Cardiac muscle cell (in vitro differentiated cells and primary cell): ENCODE measurements at places on chromosomes 2 and 18.
A peak's percentile ranks its signal among the peaks of the same experiment; 100 is the strongest.

DNA sequence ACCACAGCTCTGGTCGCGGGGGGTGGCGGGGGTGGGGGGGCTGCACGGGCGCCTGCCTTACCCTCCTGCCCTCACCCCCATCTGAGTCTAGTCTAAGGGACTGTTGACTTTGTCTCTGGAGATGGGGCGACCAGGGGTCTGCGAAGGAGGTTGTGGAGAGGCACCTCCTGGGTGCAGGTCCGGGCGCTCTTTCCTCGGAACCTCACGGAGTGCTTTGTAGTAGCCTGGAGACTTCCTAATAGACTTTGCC is 141.3 kb downstream of the MEIS1 start:
- no peak for DNase-seq

GRCh38 chr18:74392323-74392722 is 64.8 kb downstream of the DIPK1C start:
- DNase-seq, result no peak

GRCh38 chr18:23609390-23610023 is 23.2 kb upstream of the NPC1 start:
- DNase-seq, result no peak

GRCh38 chr2:180924063-180924462 is 56.3 kb upstream of the UBE2E3 start:
- DNase-seq, result no peak

DNA sequence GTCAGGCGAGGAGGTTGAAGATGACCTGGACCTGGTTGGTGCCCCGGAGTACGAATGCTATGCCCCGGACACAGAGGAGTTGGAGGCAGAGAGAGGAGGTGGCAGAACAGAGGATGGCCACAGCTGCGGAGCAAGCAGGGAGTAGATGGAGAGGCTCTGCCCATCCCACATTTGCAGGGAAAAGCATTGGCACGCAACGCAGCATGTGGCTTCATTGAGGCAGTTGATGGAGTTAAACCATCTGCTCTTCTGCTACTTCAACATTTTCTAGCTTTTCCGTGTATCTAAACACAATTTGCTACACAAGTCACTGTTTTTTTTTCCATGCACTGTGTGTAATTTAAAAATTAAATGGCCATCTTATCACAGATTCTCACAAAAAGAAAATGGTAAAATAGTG is 11.8 kb downstream of the RBFA start:
- no peak for DNase-seq

DNA sequence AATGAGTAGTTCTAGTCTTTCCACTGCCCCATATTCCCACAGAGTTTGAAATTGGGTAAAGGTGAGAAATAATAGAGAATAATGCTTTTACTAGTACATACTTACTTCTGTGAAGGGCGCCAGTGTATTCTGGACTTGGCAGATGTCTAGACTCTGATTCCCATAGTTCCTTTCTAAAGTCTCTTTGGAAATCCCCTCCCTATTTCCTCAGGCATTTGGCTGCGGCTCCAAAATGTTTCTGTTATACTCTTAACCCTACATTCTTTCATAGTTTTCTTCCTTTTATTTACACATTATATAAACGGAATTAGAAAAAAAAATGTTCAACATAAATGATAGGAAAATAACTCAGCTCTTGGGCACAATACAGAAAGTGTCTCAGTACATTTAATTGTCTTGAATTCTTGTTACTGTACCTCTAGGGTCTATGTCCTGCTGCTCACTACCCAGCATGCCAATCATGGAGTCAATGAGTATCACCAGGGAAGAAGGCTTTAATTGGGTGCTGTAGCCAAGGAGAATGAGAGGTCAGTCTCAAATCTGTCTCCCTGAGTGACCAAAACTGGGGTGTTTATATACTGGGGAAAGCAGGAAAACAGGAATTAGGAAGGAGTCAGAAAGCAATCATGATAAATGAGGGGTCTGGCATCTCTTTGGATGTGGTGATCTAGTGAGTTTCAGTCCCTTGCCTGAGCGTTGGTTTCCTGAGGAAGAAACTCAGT is 147.8 kb upstream of the MMADHC start:
- DNase-seq, result no peak

- DNase-seq, result no peak
These were observed 209.2 kb downstream of the ICOS start for GRCh38 chr2:204145791-204146190.

DNA sequence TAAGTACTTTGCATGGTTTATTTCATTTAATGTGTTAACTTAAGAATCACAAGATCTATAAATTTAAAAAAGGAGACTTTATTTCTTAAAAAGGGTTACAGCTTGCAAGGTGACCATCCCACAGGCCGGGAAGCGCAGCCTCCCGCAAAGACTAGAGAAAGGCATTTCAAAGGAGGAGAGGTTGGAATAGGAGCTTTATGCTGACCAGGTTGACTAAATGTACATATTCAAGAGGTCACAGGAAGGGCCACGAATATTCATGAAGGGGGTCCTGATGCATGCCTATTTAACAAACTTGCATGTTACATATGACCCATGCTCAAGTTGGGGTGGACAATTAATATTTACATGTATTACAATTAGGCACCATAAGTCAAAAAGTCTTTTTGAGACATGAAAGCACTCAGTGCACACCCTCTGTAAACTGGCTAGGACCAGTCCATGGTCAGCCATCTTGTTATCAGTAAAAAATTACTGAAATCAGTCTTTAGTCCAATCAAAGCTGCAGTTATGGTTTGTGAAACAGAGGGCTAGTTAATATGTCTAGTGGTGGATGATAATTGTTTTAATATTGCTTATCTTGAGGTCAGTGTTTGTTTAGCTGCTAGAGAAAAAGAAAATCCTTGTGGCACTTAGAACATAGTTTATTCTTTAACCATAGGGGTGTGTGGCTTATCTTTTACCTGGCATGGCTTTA is 169.3 kb downstream of the KCNE4 start:
- DNase-seq, result no peak

GRCh38 chr18:68985172-68985820 is 187.4 kb downstream of the CCDC102B start:
- DNase-seq, result no peak

DNA sequence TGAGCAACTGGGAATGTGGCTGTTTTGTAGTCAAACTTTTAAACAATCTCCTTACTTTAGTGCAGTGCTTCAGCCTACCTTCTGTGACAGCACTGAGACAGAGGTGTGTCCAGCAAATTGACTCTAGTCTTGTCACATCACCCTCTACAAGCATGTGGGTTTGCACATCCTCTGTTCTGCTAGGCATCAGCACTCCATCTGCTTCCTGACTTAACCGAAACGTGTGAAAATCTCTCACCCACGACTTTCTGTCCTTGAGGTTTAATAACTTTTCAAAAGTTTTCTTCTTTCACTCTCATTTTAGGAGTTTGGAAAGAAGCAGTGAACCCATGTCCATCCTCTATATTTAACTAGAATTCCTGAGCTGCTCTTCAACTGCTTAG is 42.6 kb downstream of the TTR start:
- no peak for DNase-seq

DNA sequence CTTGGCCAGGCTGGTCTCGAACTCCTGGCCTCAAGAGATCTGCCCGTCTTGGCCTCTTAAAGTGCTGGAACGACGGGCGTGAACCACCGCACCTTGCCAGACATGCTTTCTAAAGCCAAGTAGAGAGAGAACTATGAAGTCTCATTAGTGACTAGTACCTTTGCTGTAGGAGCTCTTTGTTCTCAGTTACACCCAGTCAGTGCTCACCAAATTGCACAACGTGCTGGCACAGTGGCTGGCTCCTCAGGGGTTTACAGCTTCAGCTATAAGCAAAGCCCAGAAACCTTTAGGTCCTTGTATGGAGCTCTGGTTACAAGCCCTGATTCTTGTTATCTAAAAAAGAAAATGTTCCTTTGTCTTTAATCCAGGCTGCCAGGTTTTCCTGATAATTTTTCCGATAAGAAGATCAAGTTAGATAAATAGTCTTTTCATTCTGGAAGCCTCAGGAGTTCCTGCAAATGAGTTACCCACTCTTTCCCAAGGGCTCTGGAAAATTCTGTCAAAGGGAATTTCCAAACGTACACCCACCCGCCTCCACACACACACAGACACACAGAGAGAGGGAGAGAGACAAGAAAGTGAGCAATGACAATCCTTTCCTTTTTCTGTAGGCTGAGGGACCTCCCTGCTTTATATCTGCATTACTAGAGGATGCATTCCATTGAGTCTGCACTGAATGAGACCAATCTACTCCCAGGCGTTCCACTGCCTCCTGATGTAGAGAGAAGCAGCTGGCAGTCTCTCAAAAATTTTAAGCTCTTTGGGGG is 100.2 kb upstream of the CSRNP3 start:
- peak; percentile 11 for DNase-seq

- DNase-seq, result no peak
These were observed 13.1 kb downstream of the NXPH2 start for GRCh38 chr2:138767101-138767500.

GRCh38 chr2:18301421-18302139 is 258.9 kb downstream of the RDH14 start:
- no peak for DNase-seq

GRCh38 chr2:215793747-215794595 is 219.4 kb downstream of the MREG start:
- DNase-seq, result peak; percentile 97

GRCh38 chr18:10453806-10454680 is at the start of gene APCDD1:
Gene APCDD1, plus strand, starts transcription at chr18:10454635. Its CDS starts 347 bp downstream, at chr18:10454982.
- peak; percentile 80 for DNase-seq

- no peak for DNase-seq
These were observed 103.7 kb downstream of the APOB start for GRCh38 chr2:20939931-20940795.

DNA sequence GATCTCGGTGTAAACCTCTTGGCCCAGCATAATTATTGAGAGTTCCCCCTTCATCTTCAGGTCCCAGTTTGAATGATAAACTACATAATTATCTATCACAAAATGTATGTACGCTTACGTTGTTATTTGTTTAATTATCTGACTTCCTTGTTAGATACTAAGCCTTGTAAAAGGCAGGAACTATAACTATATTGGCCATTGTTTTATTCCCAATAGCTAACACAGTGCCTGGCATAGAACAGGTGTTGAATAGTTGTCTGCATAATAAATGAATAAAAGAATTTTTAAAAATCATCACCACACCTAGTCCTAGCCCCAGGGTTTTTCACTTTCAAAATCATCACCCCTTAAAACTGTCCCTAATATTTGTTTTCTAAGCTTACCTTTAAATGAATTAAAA is 207.9 kb downstream of the MREG start:
- DNase-seq, result no peak

DNA sequence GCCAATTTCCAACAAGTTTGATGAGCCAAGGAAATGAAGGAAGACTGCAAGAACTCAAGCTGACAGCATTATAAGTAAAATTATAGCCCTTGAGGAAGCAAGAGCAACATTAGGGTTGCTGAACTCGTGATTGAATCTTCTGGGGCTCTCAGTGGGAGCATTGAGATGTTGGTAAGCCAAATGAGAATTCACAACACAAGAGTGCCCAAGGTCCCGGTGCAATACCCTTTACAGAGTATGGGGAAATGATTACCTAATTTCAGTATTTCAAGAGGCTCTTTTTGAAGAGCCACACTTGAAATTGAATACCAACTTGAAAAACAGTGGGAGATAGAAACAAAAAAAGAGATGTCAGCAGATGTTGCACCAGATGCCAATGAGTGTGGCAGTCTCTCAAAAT is 554.5 kb downstream of the STK39 start:
- DNase-seq, result no peak

- DNase-seq, result no peak
These were observed 433 bp downstream of the NPC1 start for GRCh38 chr18:23585897-23586248.

GRCh38 chr2:17835516-17835915 is 19.3 kb downstream of the MSGN1 start:
- no peak for DNase-seq

DNA sequence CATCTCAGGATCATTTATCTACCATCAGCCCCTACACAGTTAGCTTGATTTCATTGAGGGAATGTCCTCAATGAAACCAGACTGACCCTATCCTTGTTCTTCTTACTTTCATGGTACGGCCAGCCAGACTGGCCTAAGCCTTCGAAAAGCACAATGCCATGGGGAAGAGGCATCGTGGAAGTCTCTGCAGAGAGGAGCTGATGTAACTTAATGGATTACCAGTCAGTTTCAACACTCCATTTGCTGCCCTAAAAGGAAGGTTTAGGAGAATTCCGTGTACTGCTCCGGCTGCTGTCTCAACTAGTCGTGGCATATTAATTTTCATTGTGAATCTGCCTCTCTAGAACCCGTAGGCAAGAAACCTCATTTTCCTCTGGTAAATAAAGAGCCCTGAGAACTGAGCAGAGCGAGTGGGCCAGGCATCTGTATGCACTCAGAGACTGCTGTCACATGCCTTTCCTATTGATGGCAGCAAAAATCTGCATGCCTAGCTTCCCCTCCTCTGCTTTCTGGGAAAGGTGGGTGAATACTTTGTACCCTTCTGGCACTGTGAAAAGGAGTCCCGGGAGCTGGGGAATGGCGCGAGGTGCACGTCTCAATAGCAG is 184.9 kb downstream of the KLHL29 start:
- DNase-seq, result no peak

DNA sequence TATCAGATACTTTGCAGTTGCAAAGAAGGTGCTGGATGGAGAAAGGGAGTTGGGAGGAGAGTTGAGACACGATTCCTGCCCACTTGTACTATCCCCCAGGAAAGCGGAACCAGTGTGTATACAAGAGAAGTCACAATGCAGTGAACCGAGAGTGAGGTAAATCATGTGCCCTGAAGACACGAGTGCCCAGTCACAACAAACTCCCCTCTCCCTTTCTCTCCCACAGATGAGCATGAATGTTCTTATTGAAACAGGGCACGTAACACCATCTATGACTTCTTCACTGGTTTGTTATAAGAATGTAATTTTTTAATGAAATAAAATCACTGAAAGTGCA is 155.7 kb downstream of the IRS1 start:
- no peak for DNase-seq

GRCh38 chr2:18645315-18645714 is 55.9 kb upstream of the NT5C1B start:
- DNase-seq, result no peak

DNA sequence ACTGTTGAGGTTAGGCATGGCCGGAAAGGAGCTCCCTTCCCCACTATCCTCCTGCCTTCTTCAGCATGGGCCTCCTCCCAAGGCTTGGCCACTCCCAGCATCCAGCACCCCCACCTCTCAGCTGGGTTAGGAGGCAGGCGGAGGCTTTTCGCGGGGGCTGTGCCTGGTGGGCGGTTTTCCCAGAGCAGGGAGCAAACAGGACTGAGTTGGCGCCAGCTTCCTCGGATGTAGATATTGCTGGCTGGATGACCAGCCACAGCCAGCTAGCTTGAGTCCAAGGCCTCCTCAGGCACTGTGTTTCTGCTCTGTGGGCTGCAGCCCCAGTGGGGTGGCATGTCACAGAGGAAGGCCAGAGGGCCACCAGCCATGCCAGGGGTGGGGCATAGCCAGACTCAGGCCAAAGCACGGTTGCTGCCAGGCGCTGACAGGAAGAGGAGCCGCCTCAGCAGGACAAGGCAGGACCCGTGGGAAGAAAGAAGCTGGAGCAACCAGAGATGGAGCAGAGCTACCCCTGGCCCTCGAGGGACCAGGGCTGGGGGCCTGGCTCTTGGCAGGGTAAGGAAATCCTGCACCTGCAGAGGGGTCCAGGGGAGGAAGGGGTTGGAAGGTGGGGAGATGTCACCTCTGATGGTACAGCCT is at the start of gene TCF23:
TSS of gene TCF23 (plus strand) at position 204 of the 639 bp plus-strand sequence. CDS start at position 334, 130 bp downstream.
- DNase-seq, result peak; percentile 78
